Stimulated activated CD8-positive, alpha-beta memory T cell treated with anti-CD3 and anti-CD28 coated beads, Interleukin-15, amount 100 ng/mL, for 4 hours (primary cell): ENCODE measurements at places on chromosomes 2 and 18.

- DNase-seq = no peak
These were observed 106.9 kb upstream of the PPP1CB start for GRCh38 chr2:28644760-28645159.

- DNase-seq = no peak
These were observed 70.9 kb downstream of the ODC1 start for GRCh38 chr2:10377052-10377746.

- no peak for DNase-seq
These were observed 182.0 kb downstream of the TCF4 start for GRCh38 chr18:55405893-55406406.

GRCh38 chr2:148218326-148219075, 197.6 kb downstream of the MBD5 start:
- no peak for DNase-seq

DNA sequence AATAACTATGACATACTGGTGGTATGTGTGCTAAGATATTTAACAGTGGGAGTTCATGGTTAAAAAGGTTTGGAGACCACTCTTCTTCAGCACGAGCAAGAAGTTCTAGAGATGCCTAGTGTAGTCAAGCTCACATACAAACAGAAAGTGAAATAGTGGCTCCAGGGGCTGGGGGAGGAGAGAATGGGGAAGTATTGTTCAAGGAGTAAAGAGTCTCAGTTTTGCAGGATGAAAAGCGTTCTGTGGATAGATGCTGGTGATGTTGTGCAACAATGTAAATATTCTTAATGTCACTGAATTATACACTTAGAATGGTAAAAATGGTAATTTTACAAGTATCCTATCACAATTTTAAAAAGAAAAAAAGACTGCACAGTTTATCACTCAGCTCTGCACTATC, 29.0 kb upstream of the EPAS1 start:
- no peak for DNase-seq

GRCh38 chr2:120132691-120133090, 90.5 kb downstream of the TMEM185B start:
- DNase-seq = no peak

GRCh38 chr2:171706152-171706803, 19.0 kb downstream of the DYNC1I2 start:
- DNase-seq = no peak

- no peak for DNase-seq
These were observed 154.1 kb upstream of the THUMPD2 start for GRCh38 chr2:39933196-39933595.

GRCh38 chr2:212539072-212539880, 674 bp upstream of the ERBB4 start:
- DNase-seq = no peak

DNA sequence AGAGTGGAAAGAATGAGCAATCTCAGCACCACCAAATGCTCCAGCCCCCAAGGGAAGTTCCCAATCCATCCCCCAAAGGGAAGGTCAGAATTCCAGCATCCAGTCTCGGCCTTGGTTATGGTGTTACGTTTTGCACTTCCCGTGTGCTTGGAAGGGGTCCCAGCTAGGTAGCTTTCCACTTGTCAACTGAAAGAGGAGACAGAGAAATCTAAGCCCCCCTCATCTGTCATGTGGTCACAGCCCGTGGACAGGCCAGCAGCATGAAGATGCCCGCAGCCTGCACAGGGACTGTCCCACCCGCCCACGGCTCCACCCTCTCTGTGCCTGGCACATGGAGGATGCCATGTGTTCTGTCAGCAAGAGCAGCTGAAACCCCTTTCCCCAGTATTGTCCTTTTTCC, 32.1 kb downstream of the RHOB start:
- no peak for DNase-seq

DNA sequence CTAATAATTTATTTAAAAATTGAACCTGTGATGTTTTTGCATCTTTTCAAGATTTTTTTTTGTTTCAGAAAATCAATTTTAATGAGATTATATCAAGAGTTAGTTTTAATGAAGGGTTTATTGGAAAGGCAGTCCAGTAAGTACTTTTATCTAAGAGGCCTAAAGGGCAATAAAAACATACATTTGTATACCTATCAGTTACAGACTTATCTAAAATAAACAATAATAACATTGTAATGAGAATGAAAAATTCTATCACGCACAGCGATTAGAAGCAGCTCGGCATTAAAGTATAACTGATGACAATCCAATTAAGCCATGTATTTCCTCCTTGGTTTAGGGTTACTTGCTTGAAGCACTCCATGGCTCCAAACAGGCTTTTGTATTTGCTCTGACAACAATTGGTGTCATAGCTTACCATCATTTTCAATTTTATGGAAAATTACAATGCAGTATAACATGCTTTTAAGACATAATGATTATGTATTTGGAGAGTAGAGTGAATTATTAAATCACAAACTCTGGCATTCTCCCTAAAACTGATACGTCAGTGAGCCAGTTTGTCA, 629.4 kb downstream of the TSN start:
- DNase-seq = no peak

DNA sequence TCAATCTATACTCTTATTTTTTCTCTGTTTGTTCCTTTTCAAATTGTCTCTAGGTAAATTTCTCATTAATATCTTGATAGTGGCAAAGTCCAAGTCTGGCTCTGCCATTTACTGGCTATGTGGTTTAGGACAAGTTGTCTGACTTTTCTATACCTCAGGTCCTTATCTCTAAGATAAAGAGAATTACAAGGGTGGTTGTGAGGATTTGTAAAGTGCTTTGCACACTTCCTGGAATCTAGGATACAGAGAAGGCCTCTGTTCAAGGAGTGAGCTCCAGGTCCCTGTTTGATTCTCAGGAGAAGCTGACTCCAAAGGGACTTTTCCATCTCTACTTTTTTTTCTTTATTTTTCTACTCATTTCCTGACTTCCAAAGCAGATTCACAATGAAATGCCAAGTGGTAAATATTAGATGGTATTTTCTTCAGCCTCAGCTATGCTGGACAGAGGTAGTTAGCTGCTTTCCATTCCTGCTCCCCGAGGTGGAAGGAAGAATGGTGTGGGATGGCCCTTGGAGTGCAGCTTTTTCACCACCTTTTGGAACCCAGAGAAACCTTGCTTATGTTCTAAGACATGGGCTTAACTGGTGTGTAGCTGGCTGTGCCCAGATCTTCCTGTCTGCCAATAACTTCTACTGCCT, 90.5 kb downstream of the GALNT1 start:
- no peak for DNase-seq

DNA sequence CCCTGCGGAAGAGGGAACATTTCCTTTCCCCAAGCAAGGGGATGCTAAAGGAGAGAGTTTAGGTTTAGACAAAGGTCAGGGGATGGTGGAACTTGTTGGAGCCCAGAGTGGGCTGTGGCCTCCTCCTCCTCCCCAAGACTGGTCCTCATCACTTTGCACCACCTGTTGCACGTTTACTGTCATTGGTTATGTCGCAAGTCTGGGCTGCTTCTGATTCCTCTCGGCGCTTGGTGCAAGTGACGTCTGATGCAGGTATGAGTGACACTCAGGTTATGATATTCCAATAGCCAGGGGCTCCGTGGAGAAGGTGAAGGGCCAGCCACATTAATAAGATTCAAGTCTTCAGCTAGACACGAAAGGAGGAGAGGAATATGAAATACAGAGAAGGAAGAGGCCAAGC, 59.8 kb downstream of the TSN start:
- DNase-seq = no peak

DNA sequence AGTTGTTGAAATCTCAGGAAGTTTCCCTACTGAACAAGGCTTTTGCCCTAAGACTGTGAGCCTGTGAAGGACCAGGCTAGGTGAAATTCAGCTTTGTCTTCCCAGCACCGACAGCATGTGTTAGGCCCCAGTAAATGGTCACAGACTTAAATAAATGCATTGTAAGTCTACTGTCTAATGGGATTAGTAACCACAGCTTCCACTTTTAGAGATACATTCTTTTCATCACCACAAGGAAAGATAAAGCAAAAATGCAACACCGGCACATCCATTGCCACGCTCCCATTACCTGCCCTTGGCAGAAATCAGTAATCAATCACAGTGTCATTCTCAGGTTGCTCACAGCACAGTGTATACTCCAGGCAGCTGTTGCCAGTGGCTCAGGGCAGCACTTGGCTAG, 59.3 kb downstream of the CRACDL start:
- no peak for DNase-seq

- DNase-seq = no peak
These were observed 222.8 kb downstream of the SOX11 start for GRCh38 chr2:5914811-5915611.

GRCh38 chr2:221346411-221346810, 225.7 kb downstream of the EPHA4 start:
- DNase-seq = no peak

DNA sequence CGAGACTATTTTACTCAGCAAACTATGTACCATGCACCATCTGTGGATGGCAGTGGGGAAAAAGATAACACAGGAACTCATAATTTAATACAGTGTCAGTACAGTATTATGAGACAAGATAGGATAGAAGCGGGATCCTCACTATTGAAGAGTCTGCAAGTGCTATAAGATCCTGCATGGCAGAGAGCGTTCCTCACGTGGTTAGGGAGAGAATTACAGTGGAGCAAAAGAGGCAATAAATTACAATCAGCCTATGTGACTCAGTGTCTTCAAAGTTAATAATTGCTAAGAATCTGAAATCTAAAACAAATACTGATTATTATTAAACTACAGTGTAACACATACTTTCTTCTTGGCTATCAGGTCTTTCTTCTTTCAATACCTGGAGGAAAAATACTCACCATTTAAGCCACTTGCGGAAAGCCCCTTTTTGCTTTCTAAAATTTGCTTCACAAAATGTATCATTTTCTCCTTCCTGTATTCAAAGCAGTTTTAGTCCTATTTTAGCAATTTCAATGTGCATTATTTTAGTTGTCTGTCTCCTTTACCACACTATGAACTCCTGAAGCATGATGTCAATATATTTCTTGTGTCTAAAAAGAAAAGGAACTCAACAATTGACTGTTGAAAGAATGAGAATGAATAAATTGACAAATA, 342.9 kb downstream of the SPAG16 start:
- DNase-seq = no peak

DNA sequence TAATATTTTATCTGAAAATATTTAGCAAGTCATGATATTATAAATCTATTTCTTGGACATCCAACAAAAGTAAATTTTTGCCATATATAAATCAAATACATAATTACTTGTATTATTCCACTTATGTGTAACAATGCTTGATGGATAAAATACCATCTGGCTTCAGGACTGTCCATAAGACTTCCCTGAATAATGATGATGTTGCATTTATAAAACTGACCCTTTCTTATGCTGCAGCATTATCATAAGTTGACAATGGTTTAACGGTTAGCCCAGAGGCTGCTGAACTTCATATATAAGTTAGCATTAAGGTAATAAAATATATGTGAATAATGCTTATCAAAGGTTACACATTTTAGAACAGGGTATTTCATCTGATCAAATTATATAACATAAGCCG, 95.4 kb downstream of the CDH2 start:
- no peak for DNase-seq

DNA sequence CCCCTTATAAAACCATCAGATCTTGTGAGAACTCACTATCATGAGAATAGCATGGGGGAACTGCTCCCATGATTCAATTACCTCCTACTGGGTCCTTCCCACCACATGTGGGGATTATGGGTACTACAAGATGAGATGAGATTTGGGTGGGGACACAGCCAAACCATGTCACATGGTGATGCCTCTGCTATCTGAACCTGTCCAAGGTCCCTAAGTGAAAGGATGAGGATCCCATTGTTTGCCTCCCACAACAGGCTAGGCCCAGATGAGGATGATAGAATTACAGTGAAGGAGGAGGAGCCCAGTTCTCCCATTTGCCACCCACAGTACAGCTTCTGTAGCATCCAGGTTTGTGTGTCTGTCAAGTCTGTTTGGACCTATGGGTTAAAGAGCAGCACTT, 65.4 kb downstream of the PRKCE start:
- no peak for DNase-seq

DNA sequence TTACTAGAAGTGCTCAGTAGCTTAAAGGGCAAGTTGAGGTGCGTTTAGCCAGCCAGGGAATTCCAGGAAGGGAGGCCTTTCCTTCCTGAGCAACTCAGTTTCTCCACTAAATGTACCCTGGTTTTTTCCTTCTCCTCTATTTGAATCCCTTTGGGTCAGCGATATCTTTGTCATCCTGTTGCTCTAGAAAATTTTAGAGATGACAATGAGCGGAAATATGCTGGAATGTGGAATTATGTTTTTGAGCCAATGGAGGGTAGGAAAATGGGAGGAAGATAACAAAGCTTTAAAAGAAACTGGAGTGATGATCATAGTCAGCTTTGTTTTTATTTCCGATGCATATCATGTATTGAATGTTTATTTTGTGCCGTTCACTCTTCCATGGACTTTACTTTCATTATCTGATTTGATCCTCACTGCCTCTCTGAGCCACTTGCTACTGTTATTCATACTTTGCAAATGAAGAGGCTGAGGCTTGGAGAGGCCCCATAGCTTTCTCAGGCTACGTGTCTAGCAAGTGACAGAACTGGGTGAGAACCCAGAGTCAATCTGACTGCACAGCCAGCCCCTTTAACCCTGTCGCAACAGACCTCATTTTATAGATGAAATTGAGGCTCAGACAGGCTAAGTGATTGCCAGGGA, 67.3 kb downstream of the NTSR2 start:
- DNase-seq = no peak

DNA sequence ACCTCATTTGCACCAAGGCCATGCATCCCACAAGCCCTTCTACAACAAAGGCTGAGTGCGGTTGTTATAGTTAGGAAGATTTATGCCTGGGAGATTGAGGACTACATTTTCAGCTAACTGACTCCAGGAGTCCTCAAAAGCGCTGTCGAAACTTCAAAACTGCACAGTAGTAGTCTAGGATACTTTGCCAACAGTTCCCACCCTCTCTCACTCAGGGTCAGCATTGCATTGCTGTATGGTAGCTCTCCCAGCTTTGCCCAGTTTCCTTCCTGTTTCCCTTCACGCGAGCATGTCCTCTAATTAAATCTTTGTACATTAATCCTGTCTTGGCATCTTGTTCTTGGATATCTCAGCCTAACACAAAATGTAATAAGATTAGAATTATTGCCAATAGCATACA, 420.6 kb upstream of the UBE2E3 start:
- no peak for DNase-seq

- DNase-seq = no peak
These were observed 83.6 kb upstream of the NPAS2 start for GRCh38 chr2:100736121-100736915.
